Frontal cortex (tissue), 4 donors: ENCODE measurements at places on chromosomes 1 and 21. TPM values are rescaled to one million over a fixed set of nuclear protein-coding genes. Genes with fewer than 3 reads are reported as not detected.

Gene FBXO2
- total RNA-seq = 6.1 TPM

GRCh38 chr1:29830383-29830782 lies 594.1 kb downstream of the PTPRU start:
- no peak for DNase-seq

DNA sequence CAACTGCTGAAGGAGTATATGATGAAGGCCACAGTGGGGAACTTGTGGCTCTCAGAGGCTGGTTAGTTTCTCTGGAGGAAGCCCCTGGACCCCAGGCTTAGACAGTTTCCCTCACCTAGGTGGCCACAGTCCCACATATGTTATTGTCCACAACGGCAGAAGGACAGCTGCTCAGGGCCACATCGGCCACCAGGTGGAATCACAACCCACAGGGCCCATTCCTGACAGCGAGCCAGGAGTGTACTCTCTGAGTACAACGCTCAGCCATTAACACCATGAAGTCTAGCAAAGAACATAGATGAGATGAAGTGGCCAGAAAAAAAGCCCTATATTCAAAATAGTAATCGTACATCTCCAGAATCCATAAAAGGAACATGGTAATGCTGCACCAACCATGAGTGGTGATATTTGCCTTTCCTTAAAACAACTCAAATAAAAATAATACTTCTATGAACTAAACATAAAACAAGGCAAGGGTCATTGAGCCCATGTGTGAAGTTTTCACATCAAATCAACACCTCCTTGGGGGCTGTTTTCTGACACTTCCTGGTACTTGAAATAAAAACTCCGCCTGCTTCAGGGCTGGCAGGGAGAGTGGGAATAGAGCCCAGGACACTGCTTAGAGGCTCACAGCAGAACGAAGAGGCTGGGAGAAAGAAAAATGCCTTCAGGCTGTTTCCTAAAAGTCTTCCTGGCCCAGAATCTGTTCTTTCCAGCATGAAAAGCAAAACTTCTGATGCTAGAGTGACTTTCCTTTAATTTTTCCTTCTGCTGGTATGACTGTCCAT lies 383.3 kb downstream of the HHAT start:
- no peak for DNase-seq

GRCh38 chr1:186845576-186846210 lies 16.9 kb downstream of the PLA2G4A start:
- no peak for DNase-seq

GRCh38 chr1:230206976-230207375 lies 139.9 kb downstream of the GALNT2 start:
- DNase-seq = no peak

Gene ARV1
- total RNA-seq = 21.2 TPM

DNA sequence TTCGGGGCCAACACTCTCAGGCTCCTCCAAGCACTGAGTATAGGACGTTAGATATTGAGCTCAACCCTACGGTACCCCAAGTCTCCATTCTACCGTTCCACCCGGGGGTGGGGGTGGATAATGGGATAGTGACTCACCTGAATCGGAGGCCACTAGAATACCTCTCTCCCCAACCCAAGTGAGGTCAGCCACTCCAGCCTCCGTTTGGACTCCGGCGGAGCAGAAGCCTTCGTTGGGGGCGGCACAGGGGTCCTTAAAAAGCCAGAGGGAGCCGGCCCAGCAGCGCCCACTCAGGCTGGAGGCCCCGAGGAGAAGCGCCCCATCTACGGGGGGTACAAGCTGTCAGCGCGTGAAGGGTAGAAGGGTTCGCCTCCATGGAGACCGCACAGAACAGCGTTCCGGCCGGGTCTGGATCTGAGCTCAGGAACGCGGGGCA lies 556 bp downstream of the WDR77 start:
- peak; percentile 23 for DNase-seq

GRCh38 chr1:27509127-27510080 lies 19.4 kb upstream of the WASF2 start:
- no peak for DNase-seq

DNA sequence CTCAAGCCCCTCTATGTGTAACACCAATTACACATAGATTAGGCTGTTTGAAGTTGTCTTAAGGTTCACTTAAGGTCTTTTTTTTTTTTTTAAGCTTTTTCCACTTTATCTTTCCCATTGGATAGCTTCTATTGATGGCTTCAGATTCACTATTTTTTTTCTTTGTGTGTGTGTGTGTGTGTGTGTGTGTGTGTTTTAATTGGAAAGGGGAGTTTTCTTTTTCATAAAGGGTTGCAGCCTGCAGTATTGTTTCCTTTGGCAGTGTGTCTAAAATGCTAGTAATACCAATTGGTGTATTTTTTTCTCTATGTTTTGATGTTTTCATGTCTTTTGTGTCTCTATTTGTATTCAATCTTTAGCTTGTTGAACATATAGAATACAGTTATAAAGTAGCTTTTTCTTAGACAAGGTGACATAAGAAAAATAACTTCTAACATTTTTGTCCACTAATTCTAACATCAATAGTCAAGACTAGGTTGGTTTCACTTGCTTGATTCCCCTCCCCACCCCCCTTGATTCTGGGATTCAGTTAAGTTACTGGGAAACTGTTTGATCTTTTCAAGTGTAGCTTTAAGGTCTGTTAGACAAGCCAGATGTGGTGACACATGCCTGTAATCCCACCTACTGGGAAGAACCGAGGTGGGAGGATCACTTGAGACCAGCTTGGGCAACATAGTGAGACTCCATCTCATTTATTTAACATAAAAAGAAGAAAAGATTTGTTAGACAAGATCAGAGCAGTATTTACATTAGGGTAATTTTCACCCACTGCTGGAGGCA lies 21.4 kb downstream of the PRRC2C start:
- DNase-seq = no peak

Gene C1orf141
- total RNA-seq = under 0.01 TPM

DNA sequence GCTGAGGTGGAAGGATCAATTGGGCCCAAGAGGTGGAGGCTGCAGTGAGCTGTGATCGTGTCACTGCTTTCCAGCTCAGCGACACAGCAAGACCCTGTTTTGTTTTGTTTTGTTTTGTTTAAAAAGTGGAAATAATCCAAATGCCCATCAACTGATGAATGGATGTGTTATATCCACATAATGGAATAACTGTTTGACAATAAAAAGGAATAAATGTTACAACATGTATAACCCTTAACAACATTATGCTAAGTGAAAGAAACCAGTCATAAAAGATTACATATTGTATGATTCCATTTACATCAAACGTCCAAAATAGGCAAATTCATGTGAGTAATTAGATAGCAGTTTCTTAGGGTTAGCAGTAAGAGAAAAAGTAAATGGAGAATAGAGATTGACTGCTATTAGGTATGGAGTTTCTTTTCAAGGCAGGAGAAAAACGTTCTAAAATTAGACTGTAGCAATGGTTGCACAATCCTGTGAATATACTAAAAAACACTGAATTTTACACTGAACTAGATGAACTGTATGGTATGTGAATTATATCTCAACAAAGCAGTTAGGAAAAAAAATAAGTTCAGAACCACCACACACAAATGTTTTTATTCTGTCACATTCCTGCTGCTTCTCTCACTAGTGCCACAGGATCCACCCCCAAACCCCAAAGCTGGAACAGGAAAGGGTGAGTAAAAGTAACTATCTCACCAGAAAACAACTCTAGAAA lies 15.7 kb downstream of the FOXJ3 start:
- no peak for DNase-seq

DNA sequence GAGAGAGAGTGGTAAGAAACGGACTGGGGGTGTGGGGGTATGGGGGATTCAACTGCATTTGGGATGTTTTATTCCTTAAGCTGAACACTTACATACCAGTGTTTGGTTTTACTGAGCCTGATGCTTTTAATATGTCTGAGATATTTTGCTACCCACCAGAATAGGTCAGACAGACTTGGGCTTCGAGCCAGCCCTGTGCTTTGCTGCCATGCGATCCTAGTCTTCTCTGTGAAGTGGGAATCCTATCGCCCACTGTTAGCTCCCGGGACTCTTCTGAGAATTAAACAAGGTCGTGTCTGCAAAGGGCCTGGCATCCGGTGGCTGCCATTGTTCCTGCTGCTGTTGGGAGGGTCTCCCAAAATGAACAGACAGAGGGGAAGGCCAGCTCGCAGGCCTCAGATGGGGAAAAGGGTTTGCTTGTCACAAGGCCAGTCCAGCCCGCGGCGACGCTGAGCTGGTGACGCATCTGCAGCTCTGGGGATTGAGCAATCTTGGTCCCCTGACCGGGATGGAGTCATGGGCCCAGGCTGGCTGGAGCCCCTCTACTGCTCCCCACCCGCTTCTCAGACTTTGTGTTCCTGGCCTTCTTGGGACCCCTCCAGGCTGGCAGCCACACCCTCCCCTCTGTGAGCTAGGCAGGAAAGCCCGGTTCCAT lies 26.9 kb upstream of the ECE1 start:
- DNase-seq = no peak

DNA sequence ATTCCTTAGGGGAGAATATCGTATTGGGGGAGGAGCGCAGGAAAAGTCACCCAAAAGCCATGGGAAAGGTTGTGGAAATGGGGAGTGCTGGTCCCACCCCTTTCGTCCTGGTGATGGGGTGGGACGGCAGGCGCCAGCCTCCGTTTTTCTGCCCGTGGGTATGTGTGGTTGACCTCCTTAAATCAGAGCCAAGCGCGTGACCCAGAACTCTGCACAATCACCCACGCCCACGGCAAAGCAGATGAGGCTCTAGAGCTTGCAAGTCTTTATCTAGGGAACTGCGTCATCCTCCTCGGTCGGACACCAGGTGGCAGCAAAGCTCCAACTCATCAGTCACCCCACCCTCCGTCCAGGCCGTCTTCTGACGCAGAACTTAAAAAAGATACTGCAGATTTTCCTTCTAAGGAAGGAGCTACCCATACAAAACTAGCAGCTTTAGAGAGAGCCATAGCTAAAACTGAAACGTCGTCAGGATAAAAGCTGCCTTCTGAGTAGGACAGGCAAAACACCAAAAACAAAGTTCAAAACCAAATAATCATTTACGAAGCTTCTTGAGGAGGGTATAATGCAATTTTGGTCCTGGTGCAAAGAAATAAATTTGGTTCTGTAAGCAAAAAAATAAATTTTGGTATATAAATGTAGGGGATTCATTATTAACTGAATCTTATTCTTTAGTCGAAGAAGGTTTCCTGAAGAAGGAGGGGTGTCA lies 62.0 kb downstream of the TBX19 start:
- peak; percentile 44 for DNase-seq

GRCh38 chr1:227379555-227379892 lies 61.2 kb upstream of the CDC42BPA start:
- no peak for DNase-seq
